ENCODE measurements at places on chromosomes 12 and 14. TPM values are rescaled to one million over a fixed set of nuclear protein-coding genes. Genes with fewer than 3 reads are reported as not detected.

Gene RTL1
- total RNA-seq: 0.05 TPM

Gene ARHGDIB
- 5.4 TPM for total RNA-seq

Gene BRI3BP
- total RNA-seq: 11.7 TPM

Gene RPS6KA5
- total RNA-seq: 9.0 TPM

Gene AQP2
- total RNA-seq: not detected

Gene GPR137C
- total RNA-seq: not detected

Gene SPATA7
- total RNA-seq: 3.3 TPM

Gene CCDC175
- total RNA-seq: not detected

Gene CLEC12A
- not detected for total RNA-seq

Gene IQSEC3
- under 0.01 TPM for total RNA-seq

Gene ALDH2
- 33.6 TPM for total RNA-seq

Gene NYNRIN
- total RNA-seq: 0.37 TPM

Gene HCAR1
- not detected for total RNA-seq

Gene CNTN1
- total RNA-seq: 0.34 TPM

Gene SEC23A
- 32.8 TPM for total RNA-seq

Gene RHOJ
- total RNA-seq: 3.7 TPM

Gene REP15
- 2.4 TPM for total RNA-seq

Gene ATXN7L3B
- 21.7 TPM for total RNA-seq

Gene CCDC197
- total RNA-seq: not detected

Gene RD3L
- total RNA-seq: not detected

Gene PRICKLE1
- total RNA-seq: 21.6 TPM

Gene SLCO1B1
- total RNA-seq: not detected

Gene LRP1-AS
- total RNA-seq: not detected

Gene CLEC4D
- total RNA-seq: not detected

Gene DIO2
- total RNA-seq: 0.34 TPM

Gene CLECL1
- total RNA-seq: not detected

Gene ANG
- total RNA-seq: 0.72 TPM

Gene ATP2A2
- 122 TPM for total RNA-seq

Gene KRT74
- not detected for total RNA-seq

Gene C12orf54
- total RNA-seq: not detected

Gene MFAP5
- not detected for total RNA-seq

Gene KRT83
- 0.08 TPM for total RNA-seq

Gene KRT82
- total RNA-seq: not detected

Gene VASH1
- total RNA-seq: 4.7 TPM

Gene FAM181A
- not detected for total RNA-seq

Gene AHNAK2
- total RNA-seq: 12.6 TPM

Gene GALNT8
- not detected for total RNA-seq

Gene DENND5B
- total RNA-seq: 11.7 TPM

Gene MANSC1
- 7.0 TPM for total RNA-seq

Gene CATSPERB
- total RNA-seq: not detected

Gene KLRK1
- 0.98 TPM for total RNA-seq

Data from A375 (cell line).